Adrenal gland (tissue), 19 donors: ENCODE measurements at places on chromosomes 5 and 9. TPM values are rescaled to one million over a fixed set of nuclear protein-coding genes. Genes with fewer than 3 reads are reported as not detected.

DOCK8 gene
- 33.9 TPM for total RNA-seq

PRUNE2 gene
- 18.6 TPM for total RNA-seq

GNA14 gene
- total RNA-seq = 5.6 TPM

KIF4B gene
- total RNA-seq = not detected

GPR151 gene
- total RNA-seq = not detected

UNC13B gene
- 38.0 TPM for total RNA-seq

ZFP37 gene
- 0.88 TPM for total RNA-seq

UGCG gene
- 71.1 TPM for total RNA-seq

LRRC19 gene
- total RNA-seq = not detected

ANKDD1B gene
- not detected for total RNA-seq

TPM2 gene
- 277 TPM for total RNA-seq
